H4 (cell line): ENCODE measurements at places on chromosomes 3 and 15.
A peak's percentile ranks its signal among the peaks of the same experiment; 100 is the strongest.

- DNase-seq = no peak
These were observed 20.6 kb upstream of the MEX3B start for GRCh38 chr15:82066455-82066854.

DNA sequence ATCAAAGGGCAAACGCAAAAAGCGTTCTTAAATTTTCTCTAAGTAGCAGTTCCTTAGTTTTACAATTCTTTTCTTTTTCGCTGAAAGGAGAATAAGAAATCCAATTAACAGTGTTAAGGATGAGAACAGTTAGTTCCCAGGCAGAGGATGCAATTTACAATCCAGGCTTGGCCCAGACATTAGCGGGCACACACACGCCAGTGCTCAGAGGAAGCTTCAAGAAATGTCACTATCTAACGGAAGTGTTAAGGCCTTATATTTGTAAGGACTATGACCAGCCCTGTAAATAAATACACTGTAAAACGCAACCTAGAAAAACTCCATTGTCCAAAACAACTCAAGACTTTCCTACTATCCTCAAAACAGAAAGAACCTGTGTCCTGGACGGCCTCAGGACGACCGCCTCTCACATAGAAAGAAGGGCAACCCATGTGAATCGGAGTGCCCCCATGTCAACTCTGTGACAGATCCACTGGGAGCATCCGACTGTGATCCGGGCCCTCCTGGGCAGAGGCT, 1.3 kb downstream of the ACAP2 start:
- DNase-seq = no peak

GRCh38 chr3:126654571-126655383, at the start of gene TXNRD3:
TXNRD3 (minus strand) TSS chr3:126655124.
- peak; percentile 60 for DNase-seq

DNA sequence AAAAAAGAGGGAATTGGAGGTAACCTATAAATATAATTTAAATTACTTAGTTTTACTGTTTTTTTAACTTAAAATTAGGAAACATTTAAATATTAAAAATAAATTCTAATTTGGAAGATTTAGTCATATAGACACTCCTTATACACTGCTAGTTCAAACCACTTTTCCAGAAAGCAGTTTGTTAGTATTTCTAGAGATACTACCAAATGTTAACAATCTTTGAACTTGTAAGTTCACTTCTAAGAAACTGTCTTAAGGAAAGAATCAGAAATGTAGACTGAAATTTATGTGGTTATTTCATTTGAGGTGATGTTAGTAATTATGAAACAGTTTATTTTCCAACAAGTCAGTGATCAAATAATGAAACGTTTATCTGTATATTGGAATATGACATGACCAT, 22.7 kb downstream of the CTDSPL2 start:
- no peak for DNase-seq

GRCh38 chr3:195107593-195107992, 163.4 kb downstream of the XXYLT1 start:
- DNase-seq = no peak

DNA sequence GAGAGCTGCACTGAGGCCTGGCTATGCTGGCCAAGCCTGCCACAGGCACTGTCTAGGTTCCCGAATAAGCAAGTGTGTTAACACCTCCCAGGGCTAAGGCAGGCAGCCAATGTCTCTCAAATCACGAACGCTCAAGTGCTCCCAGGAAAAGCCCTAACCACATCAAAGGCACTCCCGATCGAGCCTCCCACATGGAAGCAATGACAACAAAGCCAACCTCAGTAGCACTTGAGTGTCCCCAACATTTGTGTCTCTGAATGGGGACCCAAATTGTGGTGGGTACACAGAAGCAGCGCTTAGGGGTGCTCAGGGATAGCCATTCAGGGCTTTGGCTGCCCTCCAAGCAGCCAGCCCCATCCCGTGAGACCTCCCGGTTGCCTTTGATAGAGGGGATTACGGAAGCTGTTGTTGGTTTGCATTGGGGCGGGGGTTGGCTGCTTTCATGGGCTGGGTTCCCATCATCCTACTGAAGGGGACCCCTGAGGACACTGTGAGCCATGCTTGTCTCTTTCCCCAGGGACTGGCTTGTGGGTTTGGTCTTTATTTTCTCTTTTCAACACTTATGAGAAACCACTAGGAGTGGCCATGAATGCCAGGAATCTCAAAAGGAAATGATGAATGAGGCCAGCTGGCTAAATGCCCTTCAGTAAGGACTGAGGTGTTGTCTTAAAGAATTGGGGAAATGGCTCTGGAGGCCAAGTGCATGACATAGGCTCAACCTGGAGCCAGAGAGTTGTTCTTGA, 234.1 kb upstream of the FEZF2 start:
- peak; percentile 84 for DNase-seq

DNA sequence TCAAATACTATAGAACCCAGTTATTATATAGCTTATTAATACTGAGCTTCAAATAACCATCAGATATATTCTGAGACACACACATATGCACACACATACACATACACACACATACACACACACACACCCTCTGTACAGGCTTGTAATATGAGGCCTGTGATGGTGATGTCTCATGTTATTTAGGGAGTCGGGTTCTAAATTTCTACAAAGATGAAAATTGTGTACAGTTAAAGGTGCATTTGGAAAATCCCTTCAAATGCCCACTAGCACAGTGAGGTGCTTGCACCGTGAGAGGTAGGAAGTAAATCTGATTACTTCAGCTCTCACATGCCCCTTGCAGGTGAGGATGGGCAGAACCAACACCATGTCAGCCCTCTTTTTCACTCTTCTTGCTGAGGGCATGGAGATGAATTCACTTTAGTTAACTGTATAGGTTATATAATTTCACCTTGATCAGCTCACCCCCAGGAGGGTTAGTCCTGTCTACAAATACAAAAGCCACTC, 294.5 kb upstream of the PROK2 start:
- DNase-seq = no peak

- no peak for DNase-seq
These were observed 193.8 kb downstream of the SCAPER start for GRCh38 chr15:76711351-76711827.

DNA sequence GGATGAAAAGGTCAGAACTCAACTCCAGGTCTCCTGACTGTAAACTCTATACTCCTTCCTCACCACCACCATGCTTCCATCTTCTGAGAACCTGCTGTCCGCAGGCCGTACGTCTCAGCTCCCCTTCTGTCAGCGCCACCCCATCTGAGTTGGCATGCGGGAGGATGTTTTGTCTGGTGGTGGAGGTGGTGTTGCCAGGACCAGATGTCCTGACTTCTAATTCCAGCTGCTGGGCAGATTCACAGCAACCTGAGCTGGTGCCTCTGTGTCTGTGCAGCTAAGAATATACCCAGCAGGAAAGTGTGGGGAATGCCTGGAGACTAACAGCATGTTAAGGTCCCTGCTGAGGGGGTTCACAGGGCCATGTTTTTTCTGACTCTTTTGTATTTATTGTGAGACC, 23.2 kb downstream of the PLA1A start:
- no peak for DNase-seq

DNA sequence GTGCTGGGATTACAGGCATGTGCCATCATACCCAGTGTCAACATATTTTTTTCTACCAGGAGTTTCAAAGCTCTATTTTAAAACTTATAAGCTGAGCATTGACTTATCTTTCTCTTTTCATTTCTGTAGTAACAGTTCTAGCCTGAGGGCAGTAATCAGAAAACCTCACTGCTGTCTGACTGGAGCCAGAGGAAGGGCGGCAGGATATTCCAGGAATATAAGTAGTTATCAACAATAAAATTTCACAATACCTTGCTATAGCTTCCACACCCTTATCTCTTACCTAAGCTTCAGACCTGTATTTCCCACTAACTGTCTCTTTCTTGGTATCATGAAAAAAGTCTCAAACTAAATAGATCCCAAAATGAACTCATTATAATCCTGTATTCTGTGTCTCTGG, 5.1 kb upstream of the NEDD4 start:
- DNase-seq = no peak

GRCh38 chr3:147356909-147357900, 49.1 kb downstream of the ZIC4 start:
- DNase-seq = no peak
